ENCODE measurements at places on chromosomes 2 and 18. TPM values are rescaled to one million over a fixed set of nuclear protein-coding genes. Genes with fewer than 3 reads are reported as not detected.

- DNase-seq, result peak; percentile 75
Observed at GRCh38 chr2:43343573-43344304, 117.3 kb upstream of the ZFP36L2 start.

DNA sequence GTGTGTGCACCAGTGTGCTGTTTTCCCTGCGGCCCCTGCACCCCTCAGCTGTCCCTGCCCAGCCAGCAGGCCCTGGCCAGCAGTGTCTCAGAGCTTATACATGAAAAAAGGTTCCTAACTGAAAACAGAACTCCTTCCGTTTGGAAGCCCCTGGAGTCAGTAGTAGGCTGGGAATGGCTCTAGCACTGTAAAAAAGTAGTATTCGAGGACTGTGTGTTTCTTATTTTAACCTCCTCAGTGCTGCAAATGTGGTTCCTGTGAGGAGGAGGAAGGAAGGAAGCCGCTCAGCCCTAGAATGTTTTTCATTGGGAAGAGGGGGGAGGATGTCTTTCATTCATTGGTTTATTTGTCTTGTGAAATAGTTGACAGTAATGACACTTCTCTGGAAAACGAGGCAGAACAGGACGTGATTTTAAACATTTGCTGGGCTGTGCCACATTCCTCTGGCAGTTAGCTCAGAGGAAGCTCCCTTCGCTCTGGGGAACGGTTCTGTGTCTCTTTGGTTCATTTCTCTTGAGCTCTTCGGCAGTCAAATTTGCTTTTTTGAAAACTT, 103.5 kb downstream of the SPTBN1 start:
- DNase-seq, result peak; percentile 75

GRCh38 chr2:58025150-58025933, 21.3 kb upstream of the VRK2 start:
- no peak for DNase-seq

DNA sequence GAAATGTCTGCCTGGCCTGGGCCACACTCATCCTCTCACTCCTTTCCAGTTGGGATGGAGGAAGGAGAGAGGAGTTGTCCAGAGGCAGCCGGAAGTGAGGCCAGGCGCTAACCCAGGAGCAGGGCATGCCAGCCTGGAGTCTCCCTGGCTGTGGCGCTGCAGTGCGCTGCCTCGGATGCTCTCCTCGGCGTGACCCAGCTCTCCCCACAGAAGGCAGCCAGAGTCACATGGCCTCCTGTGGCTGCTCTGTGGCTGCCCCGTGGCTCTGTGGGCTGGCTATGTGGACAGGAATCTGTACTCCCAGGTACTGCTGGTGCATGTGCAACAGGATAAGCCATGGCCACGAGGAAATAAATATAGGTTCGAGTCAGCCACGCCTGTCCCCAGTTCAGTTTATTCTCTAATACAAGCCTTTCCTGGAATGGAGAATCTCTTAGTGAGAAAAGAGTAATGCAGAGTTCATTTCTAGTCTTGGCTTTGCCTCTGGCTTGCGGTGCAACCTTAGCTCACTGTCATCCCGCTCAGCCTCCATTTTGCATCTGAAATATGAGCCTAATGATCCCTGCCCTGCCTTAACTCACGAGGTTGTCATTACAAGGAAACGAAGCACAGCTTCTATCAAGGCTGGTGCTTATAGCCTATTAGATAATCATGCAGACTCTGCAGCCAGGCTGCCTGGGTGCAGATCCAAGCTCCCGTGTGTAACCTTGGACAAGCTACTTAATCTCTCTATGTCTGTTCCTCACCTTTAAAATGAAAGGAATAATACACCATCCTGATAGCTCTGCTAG, 106.3 kb downstream of the ANTXR1 start:
- DNase-seq, result no peak

GRCh38 chr2:97354576-97354975, 235.1 kb downstream of the ANKRD36B start:
- DNase-seq, result no peak

NEUROD1 gene
- total RNA-seq, result not detected

MC5R gene
- total RNA-seq, result not detected

CNNM4 gene
- total RNA-seq, result 3.4 TPM

MSTN gene
- not detected for total RNA-seq

GKN1 gene
- not detected for total RNA-seq

SERPINB7 gene
- total RNA-seq, result not detected

All from left lobe of liver (tissue), 2 donors.